ENCODE measurements at places on chromosomes 3 and 15.

- no peak for DNase-seq
Measured at GRCh38 chr15:76517910-76518309, 181.3 kb downstream of the ISL2 start.

- no peak for DNase-seq
Measured at GRCh38 chr3:123724306-123724705, 139.5 kb upstream of the HACD2 start.

- no peak for DNase-seq
Measured at GRCh38 chr3:52221563-52222318, 3.7 kb downstream of the TLR9 start.

DNA sequence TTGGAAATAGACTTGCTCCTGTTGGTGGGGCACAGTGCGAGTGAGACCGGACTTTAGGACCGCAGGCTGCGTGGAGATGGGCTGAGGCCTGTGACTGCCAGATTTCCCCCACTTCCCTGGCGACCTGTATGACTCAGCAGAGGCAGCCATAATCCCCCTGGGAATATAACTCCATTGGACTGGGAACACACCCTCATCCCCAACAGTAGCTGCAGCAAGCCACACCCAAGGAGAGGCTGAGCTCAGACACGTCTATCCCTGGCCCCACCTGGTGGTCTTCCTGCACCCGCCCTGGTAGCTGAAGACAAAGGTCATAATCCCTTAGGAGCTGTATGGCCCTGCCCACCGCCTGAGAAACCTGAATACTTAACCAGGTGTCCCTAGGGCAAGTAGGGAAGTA lies 42.6 kb downstream of the DZIP1L start:
- no peak for DNase-seq

GRCh38 chr3:117696851-117697407 lies 987.4 kb downstream of the TUSC7 start:
- no peak for DNase-seq

GRCh38 chr15:62821384-62822131 lies 221.0 kb upstream of the TPM1 start:
- no peak for DNase-seq

DNA sequence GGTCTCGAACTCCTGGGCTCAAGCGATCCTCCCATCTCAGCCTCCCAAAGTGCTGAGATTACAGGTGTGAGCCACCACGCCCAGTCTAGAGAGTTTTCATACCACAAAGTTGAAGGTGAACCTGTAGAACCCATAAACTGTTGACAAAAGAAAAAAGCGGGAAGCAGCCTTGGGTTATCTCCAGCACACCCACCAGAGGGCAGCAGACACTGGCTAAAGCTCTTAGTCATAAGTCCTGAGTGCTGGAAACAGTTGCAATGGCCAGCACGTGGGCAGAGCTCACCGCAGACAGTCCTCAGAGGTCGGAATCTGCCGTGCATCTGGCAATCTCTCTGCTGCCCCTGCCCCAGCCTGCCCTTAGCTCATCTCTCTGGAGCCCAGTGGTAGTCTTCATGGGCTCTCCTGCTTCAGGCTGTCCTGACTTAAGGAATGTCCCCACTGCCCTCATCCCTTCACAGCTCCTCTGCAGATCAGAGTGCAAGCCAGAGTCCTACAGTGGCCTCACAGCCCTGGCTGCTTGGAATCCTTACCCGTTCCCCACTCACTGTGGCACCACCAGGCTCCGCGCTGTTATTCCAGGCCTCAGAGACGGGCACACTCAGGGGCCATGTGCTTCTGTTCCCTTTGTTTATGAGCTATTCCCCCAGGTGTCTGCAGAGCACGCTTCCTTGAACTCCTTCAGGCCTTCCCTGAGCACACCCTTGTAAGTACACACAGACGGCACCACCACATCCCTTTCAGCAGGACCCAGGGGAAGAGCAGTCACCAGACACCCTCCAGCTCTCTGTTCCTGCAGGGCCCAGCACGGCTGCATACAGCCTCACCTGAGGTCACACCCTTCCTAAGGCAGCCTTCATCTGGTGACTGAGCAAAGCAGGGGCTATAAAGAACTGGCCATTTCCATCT lies 8.8 kb upstream of the ELP6 start:
- peak; percentile 59 for DNase-seq

GRCh38 chr3:149848238-149848637 lies 35.2 kb downstream of the RNF13 start:
- DNase-seq, result no peak

GRCh38 chr3:87949879-87950208 lies 109.0 kb downstream of the CGGBP1 start:
- DNase-seq, result no peak

GRCh38 chr3:126245811-126246727 lies 65.7 kb upstream of the ALDH1L1 start:
- no peak for DNase-seq

- DNase-seq, result no peak
Measured at GRCh38 chr3:194296454-194297263, 54.5 kb downstream of the CPN2 start.

GRCh38 chr15:40439960-40440742 lies 602 bp upstream of the BAHD1 start:
- DNase-seq, result no peak

GRCh38 chr15:40244961-40245523 lies 6.2 kb downstream of the PAK6 start:
- no peak for DNase-seq

GRCh38 chr15:61033940-61034677 lies 195.0 kb downstream of the RORA start:
- no peak for DNase-seq

- no peak for DNase-seq
Measured at GRCh38 chr15:50880651-50881114, 27.8 kb upstream of the AP4E1 start.

GRCh38 chr3:121980450-121980796 lies 41.6 kb downstream of the ILDR1 start:
- DNase-seq, result no peak
